ENCODE measurements at places on chromosomes 7 and 10.
A peak's percentile ranks its signal among the peaks of the same experiment; 100 is the strongest.

DNA sequence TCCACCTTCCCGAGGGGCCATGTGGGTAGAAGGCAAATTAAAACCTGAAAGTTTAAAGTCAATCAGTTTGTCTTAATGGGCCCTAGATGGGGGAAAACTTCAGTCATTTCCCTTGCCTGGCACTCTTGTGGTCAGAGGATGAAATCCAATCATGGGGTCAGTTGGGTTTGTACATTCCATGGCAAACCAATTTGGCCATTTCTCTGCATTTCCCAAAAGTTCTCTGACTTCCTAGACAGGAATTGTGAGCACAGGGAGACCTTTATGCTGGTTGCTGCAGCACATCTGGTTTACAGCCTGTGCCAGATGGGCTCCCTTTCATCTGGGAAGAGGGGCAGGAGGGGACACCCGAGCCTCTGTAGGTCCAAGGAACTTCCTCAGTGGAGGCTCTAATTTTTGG, 113.0 kb downstream of the CYP26A1 start:
- no peak for DNase-seq

DNA sequence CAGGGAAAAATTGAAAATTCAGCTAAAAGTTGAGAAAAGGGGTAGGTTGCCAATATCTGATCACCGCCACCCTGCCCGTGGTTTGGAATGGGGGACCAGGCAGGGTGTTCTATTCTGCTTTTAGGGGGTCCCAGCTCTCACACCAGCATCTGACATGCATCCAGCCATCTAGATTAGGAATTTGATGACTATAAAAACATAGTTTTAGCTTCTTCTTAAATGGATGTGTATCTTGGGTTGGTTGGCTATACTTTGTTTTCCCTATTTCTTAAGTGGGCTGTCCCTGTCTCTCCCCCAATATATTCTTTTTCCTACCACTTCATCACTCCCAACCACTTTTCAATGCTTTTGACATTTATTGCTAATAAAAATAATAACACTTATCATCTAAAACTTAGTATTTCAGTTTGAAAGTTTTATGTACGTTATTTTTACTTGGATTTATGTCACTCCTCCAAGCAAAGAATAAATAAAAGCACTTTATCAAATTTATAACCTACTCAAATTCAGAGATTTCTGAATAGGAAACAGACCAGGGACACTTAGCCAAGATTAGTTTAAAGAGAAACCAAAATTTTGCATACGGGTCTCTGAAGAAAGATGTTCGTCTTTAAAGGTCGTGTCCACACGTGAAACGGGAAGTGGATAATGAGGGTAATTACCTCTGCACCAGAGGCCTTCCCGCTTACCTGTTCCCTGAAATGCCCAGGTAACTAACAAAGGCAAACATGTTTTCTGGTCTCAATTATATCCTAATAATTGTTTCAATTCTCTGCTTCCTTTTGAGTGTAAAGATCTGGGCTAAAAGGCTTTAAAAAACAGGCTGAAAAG, 233.2 kb upstream of the AUTS2 start:
- DNase-seq, result no peak

DNA sequence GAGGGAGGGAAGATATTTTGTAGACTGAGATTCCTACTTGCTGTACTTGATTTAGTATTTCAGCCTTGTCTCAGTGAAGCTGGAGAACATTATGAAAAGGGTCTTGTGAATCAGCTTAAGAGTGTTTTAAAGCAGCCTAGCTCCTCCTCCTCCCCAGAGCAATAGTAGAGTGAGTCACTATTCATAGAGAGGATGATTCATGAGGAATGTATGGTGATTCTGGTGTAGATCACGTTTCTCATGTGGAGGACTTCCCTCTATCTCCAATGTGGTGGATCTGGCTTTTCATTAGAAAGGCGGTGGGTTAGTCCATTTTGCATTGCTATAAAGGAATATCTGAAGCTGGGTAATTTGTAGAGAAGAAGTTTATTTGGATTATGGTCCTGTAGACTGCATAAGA, 340.1 kb upstream of the CHRM2 start:
- no peak for DNase-seq

DNA sequence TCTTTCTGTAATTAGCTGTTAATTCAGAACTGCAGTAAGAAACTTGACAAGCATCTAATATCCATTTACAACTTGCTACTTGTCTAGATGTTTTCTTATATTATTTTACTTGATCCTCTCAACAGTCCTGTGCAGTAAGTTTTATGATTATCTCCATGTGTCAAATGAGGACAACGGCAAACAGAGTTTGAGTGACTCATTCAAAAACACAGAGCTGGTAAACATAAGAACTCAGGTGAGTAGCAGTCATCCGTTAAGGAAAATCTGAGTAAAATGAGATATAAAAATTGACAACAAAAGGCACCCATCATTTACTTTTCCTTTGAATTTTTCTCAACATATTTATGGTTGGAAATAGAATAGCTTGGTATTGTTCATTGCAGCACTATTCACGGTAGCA, 19.0 kb upstream of the TARP start:
- no peak for DNase-seq

DNA sequence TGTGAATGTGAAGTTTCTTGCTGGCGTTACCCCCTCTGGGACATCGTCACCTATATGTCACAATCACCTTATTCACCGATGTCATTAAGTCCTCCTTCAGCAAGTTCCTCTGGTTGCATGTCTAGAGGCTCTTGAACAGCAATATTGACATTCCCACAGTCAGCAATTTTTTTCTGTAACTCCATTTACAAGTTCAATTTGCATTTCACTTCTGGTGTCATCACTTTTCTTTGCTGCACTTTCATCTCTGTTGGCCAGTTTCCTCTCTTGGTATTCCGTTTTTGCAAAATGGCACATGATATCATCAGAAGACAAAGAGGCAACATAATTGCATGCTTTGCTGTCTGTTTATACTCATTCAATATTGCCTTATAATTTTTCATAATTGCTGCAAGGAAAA, 69.8 kb downstream of the SRI start:
- no peak for DNase-seq

GRCh38 chr10:79179164-79179956, 110.6 kb downstream of the ZMIZ1 start:
- no peak for DNase-seq

DNA sequence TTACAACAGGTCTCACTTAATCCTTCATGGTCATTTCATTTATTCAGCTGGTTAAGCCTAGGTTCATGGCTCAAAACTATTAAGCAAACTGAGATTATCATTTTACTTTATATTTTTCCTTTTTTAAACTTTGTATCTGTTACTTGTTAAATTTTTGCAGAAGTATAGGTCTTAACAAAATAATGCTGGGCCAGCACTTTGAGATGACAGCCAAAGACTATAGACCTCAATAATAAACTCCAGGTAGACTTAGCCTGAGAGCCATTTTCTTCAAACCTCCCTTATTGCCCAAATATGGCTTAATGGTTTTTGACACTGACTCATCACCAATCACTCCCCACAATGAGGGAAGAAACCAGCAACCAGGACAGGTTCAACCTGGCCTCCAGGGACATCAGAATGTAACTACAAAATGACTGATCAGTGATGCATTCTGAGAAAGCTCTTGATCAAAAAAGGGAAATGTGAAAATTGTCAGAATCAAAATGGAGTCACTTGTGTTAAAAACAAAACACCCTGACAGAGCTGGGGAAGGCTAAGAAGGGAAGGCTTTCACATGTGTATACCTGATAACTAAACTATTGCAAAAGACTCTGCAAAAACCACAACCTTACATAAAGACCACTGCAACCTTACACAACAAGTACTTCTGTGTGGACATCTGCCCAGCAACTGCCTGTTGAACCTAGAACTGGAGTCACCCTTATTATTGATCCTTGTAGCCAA, 2.1 kb upstream of the CCDC126 start:
- DNase-seq, result peak; percentile 20

GRCh38 chr7:30698481-30698880, 16.2 kb upstream of the CRHR2 start:
- no peak for DNase-seq

DNA sequence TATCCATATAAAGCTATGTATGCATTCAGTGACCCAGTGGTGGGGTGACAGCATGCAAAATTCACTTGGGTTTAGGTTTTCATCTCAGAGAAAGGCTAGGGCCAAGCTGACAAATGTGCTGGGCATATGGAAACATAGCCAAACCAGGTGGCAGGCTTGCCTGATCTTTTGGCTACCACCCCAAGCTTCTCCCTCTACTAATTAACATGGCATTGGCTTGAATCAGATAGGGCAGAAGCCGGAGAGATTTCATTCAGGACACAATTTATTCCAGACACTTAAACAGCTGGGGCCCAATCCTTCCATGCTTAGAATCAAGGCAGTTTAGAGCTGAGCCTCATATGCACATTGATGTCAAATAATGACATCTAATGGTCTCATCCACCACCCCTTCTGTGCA, 95.5 kb upstream of the AGK start:
- no peak for DNase-seq

GRCh38 chr7:117630501-117630900, 150.7 kb downstream of the CFTR start:
- no peak for DNase-seq

DNA sequence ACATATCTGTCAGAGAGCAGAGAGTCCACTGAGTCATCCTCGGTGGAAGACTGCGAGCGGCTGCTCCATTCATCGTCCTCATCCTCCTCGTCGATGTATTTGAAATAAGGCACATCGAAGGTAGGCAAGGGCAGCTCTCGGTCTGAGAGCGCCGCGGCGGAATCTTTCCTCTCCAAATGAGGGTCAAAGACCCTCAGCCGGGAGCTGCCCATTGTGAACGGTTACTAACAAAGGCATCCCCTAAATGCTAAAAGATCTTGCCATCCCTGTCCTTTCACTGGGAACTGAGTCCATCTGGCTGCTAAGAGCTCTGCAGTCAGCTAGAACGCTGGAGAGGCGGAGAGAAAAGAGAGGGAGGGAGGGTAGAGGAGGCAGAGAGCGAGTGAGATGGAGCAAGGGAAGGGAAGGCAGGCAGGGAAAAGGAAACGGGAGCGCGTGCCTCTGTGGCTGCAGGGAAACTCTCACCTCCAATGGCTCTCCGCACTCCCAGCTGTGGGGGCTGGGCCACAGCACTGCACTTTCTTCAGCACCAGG, 163.4 kb downstream of the RAPGEF5 start:
- no peak for DNase-seq

- DNase-seq, result peak; percentile 30
Measured at GRCh38 chr10:63375458-63375857, 90.3 kb downstream of the JMJD1C start.

- DNase-seq, result no peak
Measured at GRCh38 chr7:105319578-105319977, 69.1 kb downstream of the SRPK2 start.

- DNase-seq, result no peak
Measured at GRCh38 chr7:28105234-28105633, 75.4 kb downstream of the JAZF1 start.

- DNase-seq, result no peak
Measured at GRCh38 chr10:132488231-132488821, 49.3 kb upstream of the INPP5A start.

DNA sequence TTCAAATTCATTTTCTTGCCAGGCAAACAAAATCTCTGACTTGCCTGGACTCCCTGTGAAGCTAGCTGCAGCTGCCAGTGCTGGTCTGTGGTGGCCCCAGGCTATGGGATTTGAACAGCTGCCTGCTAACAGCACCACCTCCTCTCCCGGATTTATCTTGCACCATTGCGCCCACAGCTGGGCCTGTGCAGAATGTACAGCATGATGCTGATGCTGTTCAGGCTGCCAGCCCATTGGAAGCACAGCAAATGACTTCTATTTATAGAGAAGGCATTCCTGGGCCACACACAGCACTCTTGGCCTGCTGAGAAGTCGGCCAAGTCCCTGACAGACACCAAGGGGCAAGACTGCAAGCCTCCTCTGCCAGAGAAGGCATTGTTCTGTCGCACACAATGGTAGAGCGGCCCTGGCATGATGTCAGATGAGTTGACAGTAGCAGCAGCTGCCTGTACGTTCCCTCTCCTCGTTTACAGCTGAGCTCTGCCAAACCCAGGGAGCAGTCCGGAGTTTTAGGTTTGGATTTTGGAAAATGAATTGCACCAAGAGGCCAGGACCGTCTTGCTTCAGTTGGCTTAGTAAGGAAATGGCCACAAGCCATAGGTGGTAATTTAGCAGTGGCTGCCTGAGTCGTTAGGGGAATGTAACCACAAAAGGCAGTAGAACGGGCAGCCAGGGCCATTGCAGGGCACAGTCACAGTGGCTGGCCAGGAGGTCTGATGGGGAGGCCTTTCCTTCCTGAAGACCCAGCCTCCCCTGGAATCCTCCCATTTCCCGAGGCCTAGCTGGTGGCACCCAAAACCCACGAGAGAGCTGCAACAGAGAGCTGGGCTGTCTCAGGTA, 38.5 kb downstream of the MTURN start:
- no peak for DNase-seq

DNA sequence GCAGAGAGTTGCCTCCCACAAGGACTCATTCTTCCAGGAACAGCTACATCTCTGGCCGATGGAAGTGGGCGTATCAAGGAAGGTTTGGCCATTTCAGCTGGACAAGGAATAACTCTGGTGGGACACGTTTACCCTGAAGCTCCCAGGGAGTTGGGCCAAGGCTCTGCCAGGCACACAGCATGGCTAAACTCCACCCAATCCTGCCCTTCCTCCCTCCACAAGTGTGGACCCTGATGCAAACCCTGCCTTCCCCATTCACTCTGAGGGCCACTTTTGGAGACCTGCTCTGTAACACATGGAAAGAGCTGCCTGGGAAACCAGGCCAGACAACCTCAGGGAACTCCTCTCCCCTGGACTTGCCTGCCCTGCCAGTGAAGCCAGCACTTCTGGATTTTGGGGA, 407.8 kb upstream of the FOXK1 start:
- no peak for DNase-seq

GRCh38 chr10:62735464-62736167, 68.9 kb upstream of the ADO start:
- no peak for DNase-seq

DNA sequence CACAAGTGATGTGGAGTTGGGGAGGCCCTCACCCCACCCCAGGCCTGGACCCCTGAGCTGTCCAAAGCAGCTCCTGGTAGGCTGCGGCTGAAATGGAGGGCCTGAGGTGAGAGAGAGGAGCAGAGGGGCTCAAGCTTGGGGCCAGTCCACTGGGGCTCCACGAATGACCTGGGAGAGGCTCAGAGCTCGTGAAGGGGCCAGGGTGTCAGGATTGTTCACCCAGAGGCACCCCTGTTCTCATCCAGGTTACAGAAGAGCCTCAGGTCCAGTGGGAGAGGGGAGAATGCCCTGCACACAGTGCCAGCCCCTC, 102.2 kb upstream of the RET start:
- DNase-seq, result no peak

DNA sequence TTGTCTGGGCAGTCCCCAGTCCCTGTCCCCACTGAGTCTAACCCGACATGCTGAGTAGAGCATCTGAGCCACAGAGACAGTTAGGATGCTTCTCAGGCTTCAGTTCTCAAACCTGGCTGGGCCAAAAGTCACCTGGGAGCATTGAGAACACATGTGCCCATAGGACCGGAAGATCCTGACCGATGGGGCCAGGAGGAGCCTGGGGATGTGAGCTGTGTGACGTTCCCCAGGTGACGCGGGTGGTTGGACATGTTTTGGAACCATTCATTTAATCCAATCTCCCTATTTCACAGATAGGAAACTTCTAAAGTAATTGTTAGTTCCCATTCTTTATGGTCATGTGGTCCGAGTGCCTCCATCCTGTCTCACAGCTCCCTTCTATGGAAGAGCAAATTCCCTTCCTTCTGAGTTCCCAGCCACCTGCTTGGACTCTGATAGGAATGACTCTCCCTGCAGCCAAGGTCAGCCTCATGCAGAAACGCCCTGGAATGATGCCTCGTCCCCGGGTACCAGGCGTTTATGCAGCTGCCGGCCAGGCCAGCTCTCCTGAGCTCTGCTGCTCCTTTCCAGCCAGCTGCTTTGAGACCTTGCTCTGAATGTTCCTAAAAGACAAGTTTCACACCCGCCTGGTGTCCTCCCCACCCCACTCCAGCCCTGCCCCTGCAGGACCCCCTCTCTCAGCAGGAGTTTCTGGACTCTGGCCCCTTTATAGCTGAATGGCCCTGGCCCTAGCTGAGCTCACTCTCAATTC, 166.5 kb upstream of the RHEB start:
- no peak for DNase-seq

Data from CD14-positive monocyte (primary cell).